T-helper 1 cell (primary cell): ENCODE measurements at places on chromosomes 7 and 10.

DNA sequence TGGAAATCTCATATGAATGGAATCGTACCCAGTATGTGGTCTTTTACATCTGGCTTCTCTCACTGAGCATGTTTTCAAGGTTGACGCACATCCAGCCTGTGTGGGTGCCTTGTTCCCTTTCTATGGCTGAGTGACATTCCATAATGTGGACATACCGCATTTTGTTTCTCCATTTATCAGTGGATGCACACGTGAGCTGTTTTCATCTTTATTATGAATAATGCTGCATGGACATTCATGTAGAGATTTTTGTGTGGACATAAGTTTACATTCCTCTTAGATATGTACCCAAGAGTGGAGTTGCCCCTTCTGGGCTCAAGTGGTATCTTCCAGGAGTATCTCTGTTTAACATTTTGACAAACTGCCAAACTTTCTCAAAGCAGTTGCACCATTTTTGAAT is 1.3 kb upstream of the SCART1 start:
- no peak for DNase-seq

- no peak for DNase-seq
Observed at GRCh38 chr7:129896568-129897382, 56.0 kb downstream of the UBE2H start.

- DNase-seq, result peak; percentile 23
Observed at GRCh38 chr10:16570731-16571130, 49.1 kb upstream of the C1QL3 start.

- DNase-seq, result no peak
Observed at GRCh38 chr10:124028700-124029480, 64.5 kb downstream of the CHST15 start.

DNA sequence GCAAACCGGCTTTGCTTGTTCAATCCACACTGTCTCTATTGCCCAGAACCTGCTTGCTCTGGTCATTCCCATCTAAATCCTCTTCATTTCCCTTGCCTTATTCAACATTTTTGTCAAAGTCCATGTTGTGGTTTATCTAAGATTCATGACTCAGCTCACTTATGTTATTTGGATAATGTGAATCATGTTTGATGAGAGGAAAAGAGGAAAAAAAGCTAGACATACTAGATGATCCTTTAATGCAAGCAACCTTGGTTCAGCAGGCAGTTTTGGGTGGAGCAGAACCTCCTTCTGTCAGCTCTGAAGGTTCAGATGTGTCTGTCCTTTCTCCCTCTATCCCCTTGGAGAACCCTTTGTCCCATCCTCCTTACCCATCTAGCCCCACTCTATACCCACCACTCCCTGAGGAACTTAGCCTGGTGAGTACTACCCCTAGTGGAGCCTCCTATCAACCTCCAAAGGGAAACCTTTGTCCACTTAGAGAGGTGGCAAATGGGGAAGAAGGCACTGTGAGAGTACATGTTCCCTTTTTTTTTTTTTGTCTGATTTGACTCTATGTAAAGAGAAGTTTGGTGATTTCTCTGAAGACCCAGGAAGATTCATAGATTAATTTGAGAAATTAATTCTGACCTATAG is 2.1 kb upstream of the SAMD9L start:
- no peak for DNase-seq

DNA sequence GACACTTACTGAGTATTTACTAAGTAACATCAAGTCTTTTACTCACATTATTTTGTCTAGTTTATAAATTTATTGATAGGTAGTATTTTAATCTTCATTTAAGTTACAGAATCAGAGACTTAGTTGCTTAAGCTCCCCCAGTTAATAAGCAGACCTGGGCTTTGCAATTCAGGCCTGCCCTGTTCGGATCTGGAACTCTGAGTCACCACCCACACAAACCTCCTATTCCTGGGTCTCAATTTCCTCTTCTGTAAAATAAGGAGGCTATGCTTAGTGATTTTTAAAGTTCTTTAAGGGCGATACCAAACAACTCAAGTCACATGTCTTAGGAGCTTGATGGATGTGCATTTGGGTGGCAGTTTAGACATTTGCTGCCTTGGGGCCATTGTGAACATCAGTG is 3.5 kb upstream of the MGAM start:
- no peak for DNase-seq

GRCh38 chr7:22481726-22482125 is 18.3 kb downstream of the STEAP1B start:
- no peak for DNase-seq

- no peak for DNase-seq
Observed at GRCh38 chr10:48461623-48462481, 143.0 kb downstream of the ARHGAP22 start.

- no peak for DNase-seq
Observed at GRCh38 chr7:100854146-100854895, 1.8 kb downstream of the SLC12A9 start.

DNA sequence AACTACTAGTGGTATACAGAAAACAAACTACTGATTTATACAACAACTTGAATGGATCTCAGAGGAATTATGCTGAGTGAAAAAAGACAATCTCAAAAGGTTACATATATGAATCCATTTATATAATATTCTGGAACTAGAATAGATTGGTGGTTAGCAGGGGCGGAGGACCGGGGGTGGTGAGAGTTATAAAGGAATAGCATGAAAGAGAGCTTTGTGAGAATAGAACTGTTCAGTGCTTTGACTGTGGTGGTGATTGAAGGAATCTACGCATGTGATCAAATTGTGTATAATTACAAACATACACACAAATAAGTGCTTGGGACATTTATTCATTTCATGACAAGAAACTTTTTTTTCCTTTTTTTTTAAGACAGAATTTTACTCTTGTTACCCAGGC is 19.6 kb downstream of the RAB19 start:
- no peak for DNase-seq

- no peak for DNase-seq
Observed at GRCh38 chr10:78964952-78965633, 103.7 kb upstream of the ZMIZ1 start.

GRCh38 chr7:25583621-25584020 is 355.3 kb upstream of the NPVF start:
- no peak for DNase-seq

GRCh38 chr10:114876169-114876568 is 54.6 kb downstream of the FHIP2A start:
- DNase-seq, result no peak
